RWPE2 (cell line): ENCODE measurements at places on chromosomes 4 and X.

DNA sequence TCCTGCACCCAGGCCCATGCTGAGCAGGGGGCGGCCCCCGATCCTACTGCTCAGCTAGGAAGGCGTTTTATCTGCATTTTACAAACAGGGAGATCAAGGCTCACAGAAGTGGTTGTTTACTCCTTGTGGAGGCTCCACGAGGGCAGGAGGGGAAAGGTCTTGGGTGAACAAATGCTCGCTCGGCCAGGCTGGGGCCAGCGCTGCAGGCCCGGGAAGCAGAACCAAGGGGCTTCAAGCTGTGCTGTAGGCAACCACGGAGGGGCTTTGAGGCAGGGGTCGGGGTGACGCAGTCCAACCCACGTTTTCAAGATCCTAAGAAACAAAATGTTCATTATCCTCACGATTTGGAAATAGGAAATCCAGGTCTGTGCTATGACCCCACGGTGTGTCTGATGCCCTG is 125.8 kb downstream of the HMX1 start:
- DNase-seq = no peak

DNA sequence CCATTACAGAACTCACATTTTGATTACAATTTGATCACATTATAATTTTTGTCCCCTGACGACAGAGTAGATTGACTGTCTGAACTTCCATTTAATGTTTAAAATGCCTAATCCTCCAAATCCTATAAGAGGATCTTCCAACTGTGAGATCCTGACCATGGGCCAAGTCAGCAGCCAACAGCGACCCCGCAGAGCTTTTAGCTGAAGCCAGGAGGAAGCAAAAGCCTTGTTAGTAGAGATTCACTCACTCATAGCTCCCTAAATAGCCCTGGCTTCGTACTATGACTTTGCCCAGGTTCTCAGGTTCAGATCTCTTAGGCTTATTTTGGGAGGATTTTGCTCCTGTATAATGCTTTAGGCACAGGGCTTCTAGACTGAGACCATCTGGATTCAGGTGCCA is 413.1 kb downstream of the NKX6-1 start:
- no peak for DNase-seq

DNA sequence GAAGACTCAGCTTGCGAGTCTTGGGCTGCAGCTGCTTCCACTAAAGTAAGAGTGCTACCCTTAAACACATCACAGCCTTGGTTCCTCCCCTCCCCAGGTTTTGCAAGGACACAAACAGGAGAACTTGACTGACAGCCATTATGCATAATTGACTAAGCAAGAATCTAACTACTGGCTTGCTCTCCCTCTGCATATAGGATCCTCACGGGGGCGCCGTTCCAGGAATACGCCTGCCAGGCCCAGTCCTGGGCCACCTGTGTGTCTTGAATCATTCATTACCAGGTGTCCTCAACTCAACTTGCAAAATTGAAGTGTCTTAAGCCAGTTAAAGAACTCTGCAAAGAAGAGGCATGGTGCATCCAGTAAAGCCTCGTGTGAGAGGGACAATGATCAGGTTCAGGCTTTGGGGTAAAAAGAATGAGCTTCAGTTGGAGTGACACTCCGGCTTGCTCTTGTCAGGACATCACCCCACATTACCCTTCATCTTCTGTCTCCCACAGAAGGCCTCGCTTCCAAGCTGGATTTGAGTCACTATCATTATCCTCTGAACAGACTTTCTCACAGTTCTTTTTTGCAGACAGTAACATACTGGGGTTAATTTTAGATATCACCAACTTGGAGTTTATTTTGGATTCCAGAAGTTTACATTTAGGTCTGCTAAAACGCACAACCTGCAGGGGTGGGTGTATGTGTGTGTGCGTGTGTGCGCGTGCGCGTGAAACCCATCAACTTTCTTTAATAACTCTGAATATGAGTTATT is 273.5 kb upstream of the HS3ST1 start:
- DNase-seq = no peak

DNA sequence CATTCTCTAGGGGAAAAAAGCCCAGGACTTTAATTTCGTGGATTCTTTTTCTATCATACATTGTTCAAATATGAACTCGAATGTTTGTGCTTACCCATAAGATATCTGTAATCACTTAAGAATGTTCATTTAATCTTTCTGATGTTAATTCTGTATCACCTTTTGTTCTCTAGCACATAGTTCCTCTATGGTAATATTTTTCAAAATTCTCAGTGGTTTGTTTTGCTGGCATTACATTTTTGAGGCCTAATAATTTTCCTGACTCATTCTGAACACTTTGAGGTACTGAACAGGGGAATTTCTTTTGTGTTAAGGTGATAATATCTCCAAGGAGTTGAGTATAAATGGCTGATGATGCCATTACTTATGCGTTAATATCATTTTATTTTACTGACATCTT is 490.7 kb upstream of the PITX2 start:
- DNase-seq = no peak

DNA sequence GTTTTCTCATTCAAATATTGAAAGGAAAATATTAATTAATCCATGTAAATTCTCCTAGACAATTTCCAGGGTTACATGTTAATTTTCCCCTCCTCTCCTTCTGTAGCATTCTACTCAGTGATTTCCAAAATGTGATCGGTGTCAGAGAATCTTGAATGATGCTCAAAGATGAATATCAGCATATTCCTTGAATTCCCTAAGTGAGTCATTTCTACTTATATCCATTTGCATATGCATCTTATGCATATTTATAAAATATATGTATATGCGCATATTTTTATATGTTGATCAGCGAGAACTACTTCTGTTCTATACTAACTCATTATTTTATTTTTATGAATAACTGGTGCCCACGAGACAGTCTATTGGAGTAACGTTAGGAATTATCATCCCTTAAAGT is 33.9 kb upstream of the GALNTL6 start:
- no peak for DNase-seq

DNA sequence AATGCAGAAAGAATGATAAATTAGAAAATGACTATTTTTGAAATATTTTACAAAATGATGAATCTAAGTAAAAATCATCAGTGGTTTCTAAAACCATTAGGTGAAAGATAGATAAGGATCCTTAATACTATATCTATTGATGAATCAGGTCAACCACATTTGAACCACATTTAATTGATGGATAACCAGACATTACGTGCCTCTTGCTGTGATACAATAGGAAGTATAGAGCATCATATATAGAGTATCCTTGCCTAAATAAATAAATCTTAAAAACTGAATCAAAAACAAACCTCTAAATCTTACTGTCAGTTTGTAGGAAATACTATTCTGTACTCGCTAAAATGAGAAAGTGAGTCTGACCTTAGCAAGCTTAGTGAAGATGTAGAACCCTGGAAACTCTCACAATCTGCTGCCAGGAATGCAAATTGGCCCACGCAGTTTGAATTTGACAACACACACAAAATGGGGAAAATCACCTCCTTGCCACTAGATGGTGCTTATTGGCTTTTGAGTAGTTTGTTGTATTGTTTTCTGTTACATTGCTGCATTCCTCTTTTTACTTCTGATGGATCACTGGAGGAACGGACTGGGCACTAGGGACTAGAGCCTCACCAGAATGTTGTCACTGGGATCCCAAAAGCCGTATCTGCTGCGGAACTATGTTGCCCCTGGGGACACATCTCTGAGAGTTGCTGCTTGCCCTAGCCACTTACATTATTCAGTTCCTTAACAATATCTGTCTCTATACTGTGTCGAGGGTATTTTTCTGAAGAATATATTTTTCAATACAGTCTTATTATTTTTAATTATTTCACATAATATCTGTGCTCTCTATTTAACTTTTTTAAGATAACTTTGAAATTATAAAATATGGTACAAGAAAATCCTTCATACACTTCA is 25.4 kb upstream of the SLAIN2 start:
- DNase-seq = no peak

GRCh38 chr4:160375772-160376452 is 1273.0 kb downstream of the RAPGEF2 start:
- DNase-seq = no peak

DNA sequence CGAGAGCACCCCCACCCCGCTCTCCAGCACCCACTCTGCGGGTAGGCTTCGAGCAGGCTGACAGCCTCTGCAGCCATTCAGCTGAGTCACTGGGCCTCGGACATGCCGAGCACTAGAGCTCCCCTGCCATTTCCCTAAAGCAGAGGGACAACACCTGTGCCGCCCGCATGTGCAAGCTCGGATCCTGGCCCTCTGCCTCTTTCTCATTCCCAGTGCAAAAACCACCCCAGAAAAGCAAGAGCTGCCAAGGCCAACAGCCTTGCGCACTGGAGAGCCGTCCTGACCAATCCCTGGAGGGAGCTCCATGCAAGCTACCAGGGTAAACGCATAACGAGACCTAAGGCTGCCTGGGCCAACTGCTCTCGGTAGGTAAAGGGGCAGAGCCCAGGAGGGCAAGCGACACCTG is 5.3 kb downstream of the HCFC1 start:
- DNase-seq = no peak

DNA sequence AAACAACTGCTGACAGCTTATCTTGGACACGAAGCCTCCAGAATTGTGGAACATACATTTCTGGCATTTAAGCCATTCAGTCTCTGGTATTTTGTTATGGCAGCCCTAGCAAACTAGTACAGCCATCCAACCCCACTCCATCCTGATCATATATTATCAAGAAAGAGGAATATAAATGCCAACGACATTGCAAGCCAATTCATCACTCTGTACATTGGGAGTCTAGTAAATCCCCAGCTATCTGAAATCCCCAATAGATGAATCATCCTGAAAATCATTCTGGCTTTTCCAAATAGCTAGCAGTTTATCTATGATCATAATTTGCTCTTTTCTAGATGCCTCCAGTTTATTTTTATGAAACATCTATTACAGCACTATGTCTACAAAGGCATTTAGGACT is 41.1 kb downstream of the FRMD7 start:
- DNase-seq = no peak

- DNase-seq = no peak
These were observed 12.2 kb upstream of the RAP1GDS1 start for GRCh38 chr4:98248934-98249333.

GRCh38 chrX:77446908-77447652 is at the start of gene FGF16:
Gene FGF16, plus strand, starts transcription at chrX:77447389. Its CDS starts 286 bp downstream, at chrX:77447675.
- no peak for DNase-seq
